ENCODE measurements at places on chromosomes 2 and 18.

DNA sequence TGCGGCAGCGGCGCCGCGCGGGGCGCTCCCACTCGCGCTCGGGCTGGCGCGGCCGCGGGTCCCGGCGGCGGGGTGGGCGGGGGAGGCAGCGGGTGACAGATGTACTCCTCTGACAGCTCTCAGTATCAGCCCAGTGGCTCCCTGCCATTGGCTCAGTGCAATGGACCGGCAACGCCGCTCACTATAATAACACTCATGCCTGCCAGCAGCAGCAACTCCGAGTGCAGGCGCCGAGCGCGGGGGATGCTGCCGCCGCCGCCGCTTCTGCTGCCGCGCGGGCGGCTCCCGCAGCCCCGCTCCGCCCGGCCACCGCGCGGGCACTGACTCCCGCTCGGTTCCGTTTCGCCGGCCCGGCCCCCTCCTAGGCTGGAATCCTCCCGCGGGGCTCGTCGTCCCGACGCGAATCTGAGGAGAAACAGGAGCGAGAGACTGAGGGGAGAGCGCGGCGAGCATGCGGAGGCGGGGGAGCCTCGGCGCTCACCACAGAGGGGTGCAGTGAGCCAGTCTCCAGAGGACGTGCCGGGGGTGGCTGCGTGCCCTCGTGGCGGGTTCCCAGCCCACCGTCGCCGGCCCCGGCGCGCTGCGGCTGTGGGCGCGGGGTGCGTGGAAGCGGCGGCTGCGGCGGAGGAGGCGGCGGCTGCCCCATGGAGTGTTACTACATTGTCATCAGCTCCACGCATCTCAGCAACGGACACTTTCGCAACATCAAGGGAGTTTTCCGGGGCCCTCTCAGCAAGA lies at the start of gene ZNF804A:
Gene ZNF804A, plus strand, starts transcription at position 214 of the 738 bp plus-strand sequence. Its CDS starts 431 bp downstream, at position 645.
- DNase-seq = no peak

- DNase-seq = no peak
Measured at GRCh38 chr18:13610555-13611141, 115.7 kb downstream of the FAM210A start.

- no peak for DNase-seq
Measured at GRCh38 chr2:241890524-241891235, 21.2 kb downstream of the RTP5 start.

DNA sequence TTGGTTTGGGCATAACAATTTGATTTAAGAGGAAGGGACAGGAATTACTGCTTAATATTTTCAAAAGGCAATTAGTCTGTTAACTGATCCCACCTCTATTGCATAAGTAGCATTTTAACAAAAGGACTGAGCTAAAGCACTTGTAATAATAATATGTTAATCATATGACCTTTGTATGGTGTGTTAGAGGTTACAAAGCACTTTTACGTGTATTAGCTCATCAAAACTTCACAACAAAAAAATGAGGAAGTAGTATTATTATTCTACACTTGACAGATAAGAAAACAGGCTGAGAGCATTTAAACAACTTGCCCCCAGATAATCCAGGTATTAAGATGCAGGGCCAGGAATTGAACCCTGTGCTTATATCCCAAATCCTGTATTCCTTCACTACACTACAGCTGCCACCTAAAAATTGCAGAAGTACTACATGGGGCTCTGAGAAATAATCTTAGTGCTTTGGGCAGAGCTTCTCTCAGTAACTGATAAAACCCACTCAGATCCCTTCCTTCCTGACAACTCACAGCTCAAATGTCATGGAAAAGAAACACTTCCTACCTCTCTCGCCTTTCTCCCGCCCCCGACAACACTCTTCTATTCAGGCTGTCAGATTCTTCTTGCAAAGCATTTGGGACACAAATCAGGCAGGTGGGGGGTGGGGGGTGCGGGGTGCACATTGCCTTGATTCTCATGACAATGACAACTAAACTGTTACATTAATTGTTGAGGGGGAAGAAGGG lies 20.7 kb upstream of the KCTD1 start:
- no peak for DNase-seq

- DNase-seq = no peak
Measured at GRCh38 chr2:111101592-111101991, 19.1 kb upstream of the BCL2L11 start.

DNA sequence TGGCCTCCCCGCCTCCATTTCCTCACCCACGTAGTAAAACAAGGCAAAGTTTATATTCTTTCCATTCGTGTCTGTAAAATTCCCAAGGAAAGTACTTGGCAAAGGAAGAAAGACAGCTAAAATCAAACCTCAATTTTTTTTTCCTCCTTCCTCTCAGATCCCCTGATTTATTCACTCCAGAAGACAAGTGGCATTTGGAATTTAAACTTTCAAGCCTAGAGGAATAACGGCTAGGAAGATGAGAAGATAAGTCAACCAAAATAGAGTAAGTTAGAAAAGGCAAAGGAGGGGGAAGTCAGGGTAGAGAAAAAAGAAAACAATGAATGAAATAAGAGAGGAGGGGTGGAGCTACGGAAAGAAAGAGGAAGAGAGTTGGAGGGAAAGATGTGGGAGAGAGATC lies 198.9 kb upstream of the PIK3C3 start:
- DNase-seq = no peak

DNA sequence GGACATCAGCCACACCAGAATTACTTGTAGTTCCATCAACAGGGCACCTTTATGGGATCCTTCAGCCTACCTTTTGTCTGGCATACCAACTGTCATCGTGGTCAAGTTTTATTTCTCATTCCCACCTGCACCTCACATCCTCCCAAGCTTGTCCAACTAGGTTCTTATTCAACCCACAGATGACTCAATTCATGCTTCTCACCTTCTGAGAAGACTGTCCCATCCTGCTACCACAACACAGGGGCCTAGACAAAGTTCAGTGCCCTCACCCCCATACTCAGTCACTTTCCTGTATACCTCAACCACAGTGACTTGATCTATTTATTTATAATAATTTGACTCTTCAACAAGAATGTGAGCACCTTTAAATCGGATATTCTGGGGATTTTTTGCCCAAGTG lies 114.4 kb upstream of the ACVR1C start:
- no peak for DNase-seq

DNA sequence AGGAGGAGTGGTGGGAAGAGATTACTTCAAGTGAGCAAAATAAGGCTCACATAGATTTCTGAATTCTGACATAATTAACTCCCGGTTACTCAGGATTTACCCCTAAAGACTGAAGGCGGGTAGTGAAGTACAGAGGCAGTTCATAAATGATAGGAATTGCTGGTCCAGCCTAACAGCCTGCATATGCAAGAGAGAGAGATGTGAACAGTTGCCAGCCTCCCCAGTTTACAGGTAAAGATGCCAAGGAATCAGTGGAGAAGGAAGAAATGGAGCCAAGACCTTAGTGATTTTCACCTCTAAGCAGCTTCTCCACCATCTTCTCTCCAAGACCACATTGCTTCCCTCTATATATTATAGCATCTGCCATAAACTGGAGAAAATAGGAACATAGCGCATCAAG lies 91.8 kb upstream of the THUMPD2 start:
- no peak for DNase-seq

DNA sequence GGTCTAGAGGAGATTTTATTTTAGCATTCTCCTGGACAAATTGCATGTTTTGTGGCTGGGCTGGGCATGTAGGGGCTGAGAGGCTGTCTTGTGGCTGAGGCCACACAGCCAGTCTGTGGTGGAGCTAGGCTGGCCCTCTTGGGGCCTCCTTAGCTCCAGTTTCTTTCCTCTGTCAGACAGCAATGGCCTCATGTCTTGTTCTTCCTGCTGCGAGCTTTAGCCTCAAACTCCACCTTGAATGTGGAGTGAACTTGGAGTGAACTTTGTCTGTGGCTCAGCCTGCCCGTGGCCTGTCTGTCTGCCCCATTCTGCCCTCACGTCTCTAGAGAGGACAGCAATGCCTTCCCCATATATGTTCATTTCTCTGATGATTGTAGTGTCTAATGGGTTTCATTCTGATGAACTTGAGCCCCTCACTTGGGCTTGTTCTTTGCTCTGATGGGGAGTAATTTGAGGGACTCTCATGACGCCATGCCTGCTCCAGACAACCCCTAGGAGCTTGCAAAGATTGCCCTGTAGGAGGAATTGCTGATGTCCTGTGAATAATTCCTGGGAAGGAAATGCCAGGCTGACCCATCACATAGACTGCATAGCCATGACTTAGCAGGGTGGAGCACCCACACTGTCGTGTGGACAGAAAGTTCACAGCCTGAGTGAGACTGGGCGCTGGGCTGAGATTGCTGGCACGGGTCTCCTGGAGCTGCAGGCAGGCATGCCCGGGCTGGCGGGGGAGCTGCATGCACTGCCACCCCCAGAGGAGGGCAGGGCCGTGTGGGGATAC lies 42.6 kb downstream of the ASAP2 start:
- peak; percentile 34 for DNase-seq

- no peak for DNase-seq
Measured at GRCh38 chr2:221571551-221572218, 419 bp downstream of the EPHA4 start.

DNA sequence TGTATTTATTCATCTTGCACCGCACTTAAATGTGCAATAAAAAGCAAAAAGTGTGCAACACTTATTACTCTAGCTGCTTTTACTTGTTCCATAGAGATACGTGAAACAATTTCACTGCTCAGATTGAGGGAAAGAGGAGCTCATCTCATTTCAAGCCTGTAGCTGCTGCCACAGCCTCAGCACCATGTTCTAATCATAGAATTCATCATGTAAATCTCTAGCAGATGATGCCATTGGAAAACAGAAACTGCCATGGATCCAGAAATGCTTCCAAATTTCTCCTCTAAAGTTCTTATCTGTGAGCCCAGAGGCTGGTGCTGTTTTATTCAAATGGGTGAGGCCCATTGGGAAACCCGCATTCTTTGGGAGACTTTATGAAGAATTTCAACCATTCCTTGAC lies 2.0 kb downstream of the CDC42EP3 start:
- no peak for DNase-seq

- DNase-seq = no peak
Measured at GRCh38 chr2:634636-635388, 42.4 kb downstream of the TMEM18 start.

Data from epithelial cell of prostate (primary cell).